KG1 (cell line): ENCODE measurements at places on chromosomes 5 and 9.

DNA sequence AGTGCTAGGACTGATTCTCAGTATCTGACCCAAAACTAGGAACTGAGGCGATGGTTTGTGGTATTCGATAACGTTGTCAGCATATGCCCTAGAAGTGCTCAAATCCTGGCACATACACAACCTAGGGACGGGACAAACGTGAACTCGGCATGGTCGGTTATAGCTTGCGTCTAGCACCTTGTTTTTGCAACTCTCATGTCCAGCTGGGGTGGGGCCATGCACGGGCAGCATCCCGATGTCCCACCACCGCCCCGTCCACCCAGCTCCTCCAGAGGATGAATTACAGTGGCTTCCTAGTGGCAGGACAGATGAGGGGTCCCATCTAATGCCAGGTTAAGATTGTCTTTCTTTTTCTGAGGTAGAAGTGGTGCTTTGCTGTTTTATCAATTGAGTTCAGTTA lies 31.6 kb downstream of the PROP1 start:
- DNase-seq, result no peak

DNA sequence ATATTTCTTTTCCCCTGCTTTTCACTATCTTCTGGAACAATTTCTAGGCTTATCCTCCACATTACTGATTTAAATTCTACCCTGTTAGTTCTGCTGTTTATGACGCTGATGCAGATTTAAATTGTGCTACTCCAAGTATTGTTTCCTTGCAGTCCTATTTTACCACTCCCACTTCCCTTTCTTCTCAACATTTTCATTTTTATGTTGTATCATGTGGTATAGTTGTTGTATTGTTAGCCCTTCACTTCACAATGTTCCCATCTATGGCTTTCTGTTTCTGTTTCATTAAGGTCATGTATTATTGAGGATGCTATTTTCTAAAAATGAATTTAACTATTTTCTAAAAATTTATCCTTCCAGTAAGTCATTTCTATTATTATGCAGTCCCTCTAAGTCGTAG lies 254.4 kb downstream of the NDUFS4 start:
- DNase-seq, result no peak

GRCh38 chr9:113851873-113852272 lies 24.2 kb upstream of the ZNF618 start:
- DNase-seq, result no peak

- no peak for DNase-seq
Observed at GRCh38 chr5:154758977-154759376, 3.8 kb downstream of the LARP1 start.
